Activated CD4-positive, CD25-positive, alpha-beta regulatory T cell treated with anti-CD3 and anti-CD28 coated beads, Interleukin-2, amount 50 U/mL, for 72 hours (primary cell): ENCODE measurements at places on chromosomes 3 and 15.

DNA sequence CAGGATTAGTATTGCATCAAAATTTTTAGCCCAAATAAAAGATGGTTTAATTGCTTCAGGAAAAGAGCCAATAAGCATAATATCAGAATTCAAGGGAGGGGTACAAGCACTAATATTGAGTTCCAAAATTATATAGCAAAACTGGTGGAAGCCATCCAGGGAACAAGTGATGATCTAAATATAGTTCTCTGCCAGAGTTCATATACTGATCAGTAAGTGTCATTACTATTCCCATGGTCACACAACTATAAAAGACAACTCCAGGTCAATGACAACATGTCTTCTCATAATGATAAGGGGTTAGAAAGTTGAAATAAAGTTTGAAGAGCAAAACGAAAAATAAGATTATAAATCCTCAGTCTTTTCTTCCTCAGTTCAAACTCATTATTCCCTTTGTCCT is 57.4 kb downstream of the ZNF280D start:
- DNase-seq, result no peak

- no peak for DNase-seq
Observed at GRCh38 chr3:31086698-31087097, 192.2 kb upstream of the GADL1 start.

DNA sequence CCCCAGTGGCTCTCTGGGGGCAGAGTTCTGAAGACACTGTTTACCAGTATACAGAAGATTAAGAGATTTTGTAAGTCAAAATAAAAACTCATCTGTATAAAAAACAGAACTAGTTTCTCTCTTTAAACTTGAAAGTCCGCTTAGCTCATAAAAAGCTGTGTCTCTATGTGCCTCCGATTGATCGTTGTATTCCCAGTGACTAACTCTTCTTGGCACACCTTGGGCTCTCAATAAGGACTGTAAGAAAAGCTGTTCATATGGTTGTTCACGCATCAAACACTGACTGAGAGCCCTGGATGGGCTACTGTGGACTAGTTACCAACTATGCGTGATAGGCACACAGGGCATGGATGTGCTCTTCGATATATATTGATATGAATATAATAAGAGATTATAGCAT is 107.9 kb downstream of the P3H2 start:
- no peak for DNase-seq

GRCh38 chr3:184395320-184395660 is 15.4 kb downstream of the CHRD start:
- DNase-seq, result no peak

- no peak for DNase-seq
Observed at GRCh38 chr3:168034152-168034928, 61.4 kb downstream of the GOLIM4 start.

DNA sequence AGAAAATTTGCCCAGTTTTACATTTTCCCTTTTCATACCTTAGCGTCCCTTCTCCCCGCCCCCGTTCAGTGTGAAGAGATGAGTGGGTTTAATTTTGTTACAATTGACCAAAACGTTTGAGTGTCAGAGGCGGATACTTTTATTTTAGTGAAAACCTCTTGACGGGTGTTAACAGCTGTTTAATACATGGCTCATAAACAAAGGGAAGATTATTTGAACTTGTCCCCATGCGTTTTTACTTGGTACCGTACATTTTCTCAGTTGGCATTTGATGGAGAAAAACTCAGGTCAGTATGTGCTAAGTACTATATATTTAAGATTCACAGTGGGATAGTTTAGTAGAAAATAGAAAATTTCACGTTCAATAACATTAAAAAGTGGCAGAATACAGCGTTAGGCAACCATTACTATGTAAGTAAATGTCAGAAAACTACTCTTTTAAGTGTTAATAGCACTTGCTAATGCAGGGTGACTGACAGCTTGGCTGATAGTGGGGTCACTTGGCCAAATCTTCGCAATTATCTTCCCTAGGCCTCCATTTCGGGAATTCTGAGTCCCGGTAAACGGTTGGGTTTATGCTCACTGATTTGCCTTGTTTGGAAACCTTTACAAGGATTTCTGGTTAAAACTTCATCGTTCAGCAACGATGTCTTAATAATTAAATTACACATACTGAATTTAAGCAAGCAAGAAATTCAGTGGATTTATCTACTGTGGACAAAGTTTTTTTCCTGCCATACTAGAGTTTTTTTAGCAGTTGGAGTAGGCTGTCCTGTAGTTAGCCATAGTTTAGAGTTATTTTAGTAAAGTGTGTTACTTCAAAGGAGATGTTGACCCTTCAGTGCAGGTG is 4.8 kb downstream of the CHD2 start:
- no peak for DNase-seq

DNA sequence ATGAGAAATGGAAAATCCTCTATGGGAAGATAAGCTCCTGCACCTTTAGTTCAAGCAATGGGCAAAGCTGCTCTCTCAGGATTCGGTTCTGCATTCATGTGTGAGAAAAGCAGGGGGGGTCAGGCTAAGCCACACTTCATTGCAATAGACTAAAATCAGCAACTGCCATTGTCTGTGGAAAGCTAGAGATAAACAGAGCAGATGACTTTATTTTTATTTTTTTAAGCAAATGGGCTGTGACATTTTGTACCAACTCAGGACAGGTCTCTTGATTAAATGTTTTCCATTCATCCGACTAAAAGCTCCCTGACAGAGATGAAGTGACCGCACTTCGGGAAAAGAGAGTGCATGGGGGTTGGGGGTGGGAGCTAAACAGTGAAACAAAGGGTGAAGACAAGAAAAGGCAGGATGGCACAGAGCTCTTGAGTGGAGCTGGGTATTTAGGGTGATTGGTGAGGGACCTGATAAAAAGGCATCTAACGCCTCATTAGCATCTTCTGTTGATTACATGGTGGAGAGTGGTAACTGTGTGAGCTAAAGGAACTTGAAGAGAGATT is 987.4 kb downstream of the TUSC7 start:
- no peak for DNase-seq
